ENCODE measurements at places on chromosomes 1 and 21.

- DNase-seq: no peak
Measured at GRCh38 chr21:42447732-42448131, 44.0 kb downstream of the UBASH3A start.

GRCh38 chr1:209527993-209528717, 55.4 kb upstream of the CAMK1G start:
- no peak for DNase-seq

- no peak for DNase-seq
Measured at GRCh38 chr1:234532503-234532922, 53.5 kb upstream of the TARBP1 start.

- no peak for DNase-seq
Measured at GRCh38 chr1:220673921-220674320, 16.2 kb upstream of the C1orf115 start.

- DNase-seq: no peak
Measured at GRCh38 chr1:213956295-213956770, 31.4 kb upstream of the PROX1 start.

DNA sequence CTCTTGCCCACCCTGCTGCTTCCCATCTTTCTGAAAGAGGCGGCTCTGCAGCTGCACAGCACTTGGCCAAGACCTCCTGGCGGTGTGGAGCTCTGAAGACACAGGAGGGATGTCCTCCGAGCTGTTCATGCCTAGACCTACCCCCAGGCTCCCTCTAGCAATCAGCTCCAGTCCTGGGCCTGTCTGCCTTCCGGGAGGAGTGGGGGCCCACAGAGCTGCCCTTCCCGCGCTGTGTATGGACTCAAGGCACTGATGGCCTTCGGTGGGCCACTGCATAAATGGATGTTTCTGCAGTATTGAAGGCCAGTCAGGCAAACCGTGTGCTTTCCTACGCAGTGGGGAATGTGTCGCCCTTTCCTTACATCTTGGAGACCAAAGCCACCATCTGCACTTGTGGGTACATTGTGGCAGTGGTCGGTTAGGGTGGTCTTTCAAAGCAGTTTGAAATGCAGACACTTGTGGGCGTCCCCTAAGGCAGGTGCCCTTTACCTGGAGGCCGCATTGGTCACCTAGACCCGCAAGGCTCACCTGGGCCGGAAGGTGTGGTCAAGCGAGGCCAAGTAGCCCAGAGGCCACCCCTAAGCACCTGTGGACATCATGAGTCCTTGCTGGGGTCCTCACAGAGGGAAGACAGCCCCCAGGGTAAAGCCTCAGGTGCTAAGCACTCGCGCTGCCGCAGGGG, 912 bp upstream of the PKNOX1 start:
- DNase-seq: no peak

- peak; percentile 5 for DNase-seq
Measured at GRCh38 chr1:247401310-247402119, 14.5 kb upstream of the NLRP3 start.

- DNase-seq: no peak
Measured at GRCh38 chr1:233654658-233655280, 40.9 kb downstream of the KCNK1 start.

DNA sequence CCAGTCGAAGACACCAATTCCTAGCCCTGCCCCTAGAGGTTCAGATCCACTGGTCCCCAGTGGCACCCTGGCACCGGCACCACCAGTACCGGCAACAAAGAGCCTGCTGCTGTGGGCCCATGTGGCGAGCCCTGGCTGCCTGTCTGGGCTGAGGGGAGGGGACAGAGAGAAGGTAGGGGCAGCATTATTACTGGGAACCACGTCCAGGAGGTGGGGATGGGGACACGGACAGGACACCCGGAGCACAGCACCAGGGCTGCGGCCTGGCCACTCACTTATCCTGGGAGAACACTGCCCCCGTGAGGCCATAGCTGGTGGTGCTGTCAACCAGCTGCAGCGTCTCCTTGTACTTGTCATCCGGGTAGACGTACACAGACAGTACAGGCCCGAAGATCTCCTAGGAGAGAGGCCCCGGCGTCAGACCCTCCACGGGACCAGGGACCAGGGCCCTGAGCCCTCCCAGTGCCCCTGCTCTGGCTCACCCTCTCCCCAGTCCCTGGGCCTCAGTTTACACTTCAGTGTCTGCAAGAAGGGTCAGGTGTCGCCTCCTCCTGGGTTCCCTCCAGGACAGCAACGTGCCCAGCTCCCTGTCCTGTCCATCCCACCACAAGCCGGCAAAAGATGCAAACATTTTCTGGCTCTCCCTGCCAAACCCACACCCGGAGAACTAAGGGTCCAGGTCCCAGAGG, 15.8 kb upstream of the TAS1R2 start:
- DNase-seq: peak; percentile 22

- no peak for DNase-seq
Measured at GRCh38 chr1:85327759-85328158, 51.3 kb upstream of the BCL10 start.

DNA sequence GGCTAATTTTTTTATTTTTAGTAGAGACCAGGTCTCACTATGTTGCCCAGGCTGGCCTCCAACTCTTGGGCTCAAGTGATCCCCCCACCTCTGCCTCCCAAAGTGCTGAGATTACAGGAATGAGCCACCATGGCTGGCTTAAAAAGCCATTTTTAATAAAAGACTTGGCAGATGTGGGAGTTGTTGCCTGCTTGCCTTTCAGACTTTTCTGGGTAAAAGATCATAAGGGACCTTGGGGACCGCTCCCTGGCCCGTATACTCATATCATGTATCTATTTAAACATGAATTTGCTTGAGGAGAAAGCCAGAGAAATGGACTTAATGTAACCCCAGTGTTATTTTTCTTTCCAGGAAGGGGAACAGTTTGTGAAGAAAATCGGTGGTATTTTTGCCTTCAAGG, 23.4 kb upstream of the PODN start:
- DNase-seq: no peak

DNA sequence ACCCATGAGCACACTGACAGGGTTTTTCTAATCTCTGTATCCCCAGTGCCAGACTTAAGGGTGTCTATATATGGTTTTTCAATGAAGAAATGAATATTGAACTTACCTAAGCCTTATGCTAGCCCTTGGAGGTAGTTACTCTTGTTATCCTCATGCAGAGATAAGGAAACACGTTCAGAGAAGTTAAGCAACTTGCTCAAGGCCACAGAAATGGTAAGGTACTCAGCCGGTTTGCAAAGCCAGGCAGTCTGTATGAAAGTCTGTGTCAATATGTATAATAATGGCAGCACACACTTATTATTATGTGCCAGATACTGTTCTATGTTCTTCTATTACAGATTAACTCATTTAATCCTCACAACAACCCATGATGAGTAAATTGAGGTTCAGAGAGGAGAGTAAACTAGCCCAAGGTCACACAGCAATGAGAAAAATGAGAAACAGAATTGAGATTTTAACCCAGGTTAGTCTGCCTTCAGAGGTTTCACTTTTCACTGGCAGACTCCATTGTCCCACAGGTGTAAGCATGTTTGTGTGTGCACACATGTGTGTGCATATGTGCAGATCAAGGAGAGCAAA, 54.6 kb upstream of the CSF3R start:
- DNase-seq: no peak

DNA sequence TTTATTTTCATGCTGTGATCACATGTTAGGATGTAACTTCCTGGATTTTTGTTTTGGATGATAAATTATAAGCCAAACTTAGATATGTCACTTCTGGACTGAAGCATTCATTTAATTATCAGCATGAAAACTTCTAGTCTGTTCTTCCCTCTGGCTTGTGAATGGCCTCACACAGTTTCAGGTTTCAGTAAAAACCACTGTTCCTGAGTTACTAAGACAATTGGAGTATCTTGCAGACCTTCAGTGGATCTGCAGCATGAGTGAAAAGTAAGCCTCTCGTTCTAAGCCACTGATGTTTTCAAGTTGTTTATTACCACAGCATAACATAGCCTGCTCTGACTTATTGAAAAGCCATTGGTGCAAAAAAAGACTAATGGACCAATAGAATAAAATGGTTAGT, 55.3 kb upstream of the RGS21 start:
- no peak for DNase-seq

DNA sequence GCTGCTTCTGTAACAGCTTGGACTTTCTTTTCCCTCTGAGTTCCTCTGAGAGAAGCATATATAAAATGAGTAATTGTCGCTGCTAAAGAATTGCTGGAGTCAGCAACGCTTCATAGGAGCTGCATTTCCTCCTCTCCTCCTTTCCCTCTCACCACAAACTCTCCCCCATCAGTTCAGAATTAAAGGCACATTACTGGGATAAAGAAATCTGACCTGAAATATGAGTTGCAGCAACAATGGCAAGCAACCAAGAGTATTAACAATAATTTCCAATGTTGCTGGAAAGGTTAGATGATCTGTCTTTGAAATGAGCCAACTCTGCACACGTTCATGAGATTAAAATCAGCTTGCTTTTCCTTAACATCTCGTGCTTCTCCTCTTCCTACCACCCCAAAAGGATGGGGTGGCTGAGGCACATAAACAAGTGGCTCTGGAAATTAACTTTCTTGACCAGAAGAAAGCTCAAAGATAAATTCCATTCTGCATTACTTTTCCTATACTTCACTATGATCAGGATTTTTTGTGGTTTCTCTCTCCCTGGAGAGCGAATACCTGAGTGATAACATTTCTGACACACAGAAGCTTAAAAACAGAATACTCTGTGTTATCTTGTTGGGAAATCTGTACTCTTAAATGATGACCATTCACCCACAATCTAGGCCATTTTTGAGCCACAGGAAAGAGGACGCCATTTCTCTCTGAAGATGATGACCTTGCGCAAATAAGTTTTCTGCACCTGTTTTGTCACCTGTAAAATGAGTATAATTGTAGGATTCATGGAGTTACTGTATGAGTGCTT, 90.2 kb downstream of the TGFBR3 start:
- DNase-seq: no peak

- DNase-seq: no peak
Measured at GRCh38 chr1:91596474-91596873, 95.8 kb downstream of the CDC7 start.

- DNase-seq: no peak
Measured at GRCh38 chr1:150575072-150575489, 4.3 kb downstream of the MCL1 start.

All from NCI-H748 treated with DMSO at 0.1 percent for 48 hours (cell line).